ENCODE measurements at places on chromosomes 1 and 21. TPM values are rescaled to one million over a fixed set of nuclear protein-coding genes. Genes with fewer than 3 reads are reported as not detected.

Gene LRRC53
- not detected for total RNA-seq

Gene NBPF10
- total RNA-seq = 0.67 TPM

Gene SLC2A5
- under 0.01 TPM for total RNA-seq

Gene FCRL2
- total RNA-seq = not detected

Gene UBQLN4
- 16.0 TPM for total RNA-seq

Gene LRRN2
- total RNA-seq = not detected

Gene RPL22
- 42.7 TPM for total RNA-seq

Gene LEFTY1
- total RNA-seq = not detected

Gene ZBTB37
- total RNA-seq = 16.7 TPM

Gene PDE4B
- total RNA-seq = 168 TPM

Gene PLD5
- not detected for total RNA-seq

Gene CASZ1
- total RNA-seq = 0.33 TPM

Gene UMODL1
- not detected for total RNA-seq

Gene HRNR
- total RNA-seq = not detected

Gene ALDH9A1
- 96.6 TPM for total RNA-seq

Gene C1QTNF12
- total RNA-seq = not detected

Gene TEKT2
- total RNA-seq = not detected

Gene RABGGTB
- total RNA-seq = 226 TPM

Gene PARP1
- 125 TPM for total RNA-seq

Measured in melanocyte of skin (primary cell).